CD4-positive, alpha-beta T cell treated with Interleukin-4 for 1 hour (primary cell): ENCODE measurements at places on chromosomes 4 and X.
A peak's percentile ranks its signal among the peaks of the same experiment; 100 is the strongest.

DNA sequence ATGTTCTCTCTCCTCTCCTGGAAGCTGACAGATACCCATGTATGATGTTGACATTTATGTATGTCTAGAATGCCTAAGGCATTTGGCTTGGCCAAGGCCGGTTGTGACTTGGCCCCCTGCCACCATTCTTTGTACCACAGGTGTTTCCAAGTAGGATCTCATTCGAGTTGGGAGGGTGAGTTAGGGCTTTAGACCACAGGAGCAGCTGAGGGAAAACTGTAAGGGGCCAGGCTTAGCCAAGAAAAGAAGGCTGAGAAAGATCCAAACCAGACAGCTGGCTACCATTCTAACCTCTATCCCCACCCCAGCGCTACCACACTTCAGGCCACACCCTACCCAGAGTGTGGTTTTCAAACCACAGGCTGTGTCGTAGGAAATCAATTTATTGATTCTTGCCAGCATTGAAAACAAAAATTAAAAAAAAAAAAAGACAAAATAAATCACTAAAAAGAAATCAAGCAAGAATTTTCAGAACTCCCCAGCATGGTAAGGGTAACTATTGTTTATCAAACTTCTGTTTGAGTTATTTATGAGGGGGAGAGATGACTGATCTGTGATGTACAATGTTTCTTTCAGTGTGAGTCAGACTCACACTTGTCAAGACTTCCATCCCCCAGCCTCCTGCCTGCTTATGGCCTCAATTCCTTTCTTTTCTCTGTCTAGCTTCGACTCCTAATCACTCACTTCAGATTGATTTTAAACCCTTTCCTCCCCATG, 9.9 kb downstream of the TMSB4X start:
- peak; percentile 66 for DNase-seq

DNA sequence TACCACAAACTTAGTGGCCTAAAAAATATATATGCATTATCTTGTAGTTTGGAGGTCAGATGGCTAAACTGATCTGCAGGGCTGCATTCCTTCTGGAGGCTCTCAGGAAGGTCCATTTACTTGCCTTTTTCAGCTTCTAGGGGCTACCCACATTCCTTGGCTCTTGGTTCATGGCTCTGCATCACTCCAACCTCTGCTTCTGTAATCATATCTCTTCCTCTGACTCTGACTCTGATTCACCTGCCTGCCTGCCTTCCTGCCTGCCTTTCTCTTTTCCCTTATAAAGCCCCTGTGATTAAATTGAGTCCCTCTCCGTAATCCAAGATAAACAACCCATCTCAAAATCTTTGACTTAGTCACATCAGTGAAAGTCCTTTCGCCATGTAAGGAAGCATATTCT, 25.0 kb upstream of the FRMPD4 start:
- no peak for DNase-seq

- no peak for DNase-seq
These were observed 24.8 kb downstream of the CCSER1 start for GRCh38 chr4:90152024-90152423.

- DNase-seq, result no peak
These were observed 15.3 kb upstream of the SLC10A4 start for GRCh38 chr4:48467891-48468290.

DNA sequence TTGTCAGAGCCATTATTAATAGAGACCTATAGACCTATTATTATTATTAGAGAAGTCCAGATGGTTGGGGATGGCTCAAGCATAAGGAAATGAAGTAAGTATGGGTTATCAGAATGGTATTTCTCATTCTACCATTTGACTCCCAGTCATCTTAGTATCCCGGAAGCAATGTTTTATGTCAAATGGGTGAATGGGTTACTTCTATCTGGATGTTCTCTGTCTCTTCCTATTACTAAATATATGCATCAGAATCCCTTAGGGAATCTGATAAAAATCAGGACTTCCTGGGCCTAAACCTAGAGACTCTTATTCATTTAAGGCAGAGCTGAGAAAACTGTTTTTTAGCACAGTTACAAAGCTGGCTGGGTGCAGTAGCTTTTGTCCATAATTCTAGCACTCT, 149.9 kb downstream of the SLC10A7 start:
- DNase-seq, result no peak

GRCh38 chrX:51024106-51024696, 113.7 kb downstream of the BMP15 start:
- no peak for DNase-seq

GRCh38 chrX:96314985-96315384, 369.7 kb upstream of the DIAPH2 start:
- DNase-seq, result no peak

DNA sequence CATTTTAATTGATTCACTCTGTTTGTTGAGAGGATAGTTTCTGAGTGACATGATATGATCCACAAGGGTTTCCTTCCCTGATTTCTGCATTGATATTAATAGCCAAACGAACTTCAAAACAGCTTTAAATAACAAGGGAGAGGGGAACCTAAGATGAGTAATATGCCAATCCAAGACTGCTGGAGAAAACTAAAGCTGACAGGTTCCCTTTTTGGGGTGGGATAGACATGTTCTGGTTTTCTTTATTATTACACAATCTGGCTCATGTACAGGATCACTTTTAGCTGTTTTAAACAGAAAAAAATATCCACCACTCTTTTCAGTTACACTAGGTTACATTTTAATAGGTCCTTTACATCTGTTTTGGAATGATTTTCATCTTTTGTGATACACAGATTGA, 182.2 kb downstream of the AR start:
- DNase-seq, result no peak

DNA sequence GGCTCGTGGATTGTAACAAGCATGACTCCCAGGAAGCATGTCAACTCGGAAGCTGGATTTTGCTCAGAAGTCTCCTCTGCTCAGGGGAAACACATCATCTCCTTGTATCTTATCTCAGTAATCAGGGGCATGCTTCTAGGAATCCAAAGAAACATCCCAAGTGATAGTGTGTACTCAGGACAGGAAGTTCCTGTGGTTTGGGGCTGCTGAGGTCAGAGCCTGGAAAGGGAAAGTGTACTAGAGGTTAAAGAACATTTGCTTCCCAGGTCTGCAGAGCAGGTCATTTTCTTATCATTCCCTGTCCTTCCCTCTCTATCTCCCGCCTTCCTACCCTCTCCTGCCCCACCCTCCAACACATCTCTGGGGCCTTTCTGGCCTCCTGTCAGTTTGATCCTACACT, 38.8 kb downstream of the SLC34A2 start:
- DNase-seq, result no peak

GRCh38 chrX:17656556-17656955, 80.7 kb upstream of the SCML1 start:
- no peak for DNase-seq

GRCh38 chr4:75671802-75672421, 1.3 kb downstream of the G3BP2 start:
- no peak for DNase-seq

DNA sequence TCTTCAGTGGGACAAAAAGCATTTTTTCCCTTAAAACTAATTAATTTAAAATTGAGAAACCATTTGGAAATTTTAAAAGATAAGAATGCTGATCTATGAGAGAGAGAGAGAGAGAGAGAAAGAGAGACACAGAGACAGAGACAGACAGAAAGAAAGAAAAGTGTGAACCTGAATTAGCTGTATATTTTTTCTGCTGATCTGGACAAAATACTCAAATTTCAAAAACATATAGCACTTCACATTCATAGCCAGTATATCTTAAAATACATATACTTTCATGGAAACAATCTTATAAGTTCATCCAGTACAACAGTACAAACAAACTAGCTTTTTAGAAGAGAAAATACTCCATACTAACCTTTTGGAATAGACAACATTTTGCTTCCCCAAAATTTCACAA, 18.4 kb downstream of the ENOX2 start:
- DNase-seq, result no peak

DNA sequence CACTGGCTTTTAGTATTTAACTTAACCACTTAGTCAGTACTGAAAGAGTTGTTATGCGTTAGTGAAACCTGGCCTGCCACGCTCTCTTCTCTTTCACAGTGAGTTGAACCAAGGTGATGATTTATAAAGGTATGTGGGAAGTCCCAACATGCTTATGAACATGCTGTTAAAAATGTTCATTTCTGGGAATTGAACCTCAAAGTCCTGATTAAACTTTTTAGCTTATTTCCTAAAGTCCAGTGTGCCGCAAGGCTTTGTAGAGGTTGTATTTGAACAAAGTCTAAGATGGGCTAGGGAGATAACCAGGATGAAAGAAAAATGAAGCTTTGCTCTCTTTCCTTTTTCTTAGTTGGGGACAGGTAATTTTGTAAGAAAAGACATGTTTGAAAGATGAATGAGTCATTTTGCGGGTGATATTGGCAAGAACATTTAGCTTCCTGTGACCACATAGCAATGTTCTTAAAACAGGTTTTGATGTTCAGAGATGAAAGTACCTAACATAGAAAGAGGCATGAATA, 270.3 kb downstream of the DTHD1 start:
- peak; percentile 2 for DNase-seq

DNA sequence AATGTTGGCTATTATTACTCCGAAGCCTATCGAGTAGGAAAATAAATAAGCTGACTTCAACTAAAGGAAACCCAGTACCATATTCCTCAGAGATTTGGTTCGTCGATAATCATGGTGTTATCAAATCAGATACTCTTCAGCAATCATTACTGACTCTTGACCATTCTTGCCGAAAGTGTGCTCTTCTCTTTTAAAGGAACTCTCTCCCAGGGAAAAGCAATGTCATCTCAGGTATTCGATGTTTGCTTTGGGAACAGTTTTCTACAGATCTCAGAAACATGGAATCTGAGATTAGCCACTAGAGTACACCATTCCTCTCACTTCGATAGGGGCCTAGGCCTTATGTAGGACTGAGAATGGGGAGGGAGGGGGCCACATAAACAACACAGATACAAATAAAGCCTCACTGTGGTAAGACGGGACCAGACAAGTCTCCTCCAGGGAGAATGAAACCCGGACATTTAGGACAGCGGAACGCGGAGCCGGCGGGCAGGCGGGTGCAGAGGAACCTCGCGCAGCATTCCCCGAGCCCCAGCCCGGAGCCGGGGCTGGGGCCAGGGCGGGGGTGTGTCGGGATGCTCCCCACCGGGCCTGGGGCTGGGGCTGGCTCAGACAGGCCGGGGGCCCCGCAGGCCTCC, 581 bp downstream of the DNAJB14 start:
- DNase-seq, result no peak

- no peak for DNase-seq
These were observed 54.5 kb downstream of the LDB2 start for GRCh38 chr4:16843831-16844508.

DNA sequence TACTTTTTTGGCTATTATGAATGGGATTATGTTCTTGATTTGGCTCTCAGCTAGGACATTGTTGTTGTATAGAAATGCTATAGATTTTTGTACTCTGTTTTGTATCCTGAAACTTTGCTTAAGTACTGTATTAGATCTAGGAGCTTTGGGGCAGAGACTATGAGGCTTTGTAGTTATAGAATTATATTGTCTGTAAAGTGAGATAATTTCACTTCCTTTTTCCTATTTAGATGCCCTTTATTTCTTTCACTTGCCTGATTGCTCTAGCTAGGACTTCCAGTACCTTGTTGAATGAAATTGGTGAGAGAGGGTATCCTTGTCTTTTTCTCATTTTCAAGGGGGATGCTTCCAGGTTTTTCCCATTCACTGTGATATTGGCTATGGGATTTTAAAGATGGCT, 28.1 kb downstream of the ADAM29 start:
- no peak for DNase-seq

DNA sequence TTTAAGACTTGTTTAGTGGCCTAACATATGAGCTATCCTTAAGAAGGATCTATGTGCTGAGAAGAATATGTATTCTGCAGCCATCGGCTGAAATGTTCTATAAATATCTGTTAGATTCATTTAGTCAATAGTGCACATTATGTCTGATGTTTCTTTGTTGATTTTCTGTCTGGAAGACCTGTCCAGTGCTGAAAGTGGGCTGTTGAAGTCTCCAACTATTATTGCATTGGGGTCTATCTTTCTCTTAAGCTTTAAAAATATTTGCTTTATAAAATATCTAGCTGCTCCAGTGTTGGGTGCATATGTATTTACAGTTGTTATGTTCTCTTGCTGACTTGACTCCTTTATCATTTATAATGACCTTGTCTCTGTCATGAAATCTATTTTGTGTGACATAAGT, 9.4 kb upstream of the BLTP1 start:
- no peak for DNase-seq

DNA sequence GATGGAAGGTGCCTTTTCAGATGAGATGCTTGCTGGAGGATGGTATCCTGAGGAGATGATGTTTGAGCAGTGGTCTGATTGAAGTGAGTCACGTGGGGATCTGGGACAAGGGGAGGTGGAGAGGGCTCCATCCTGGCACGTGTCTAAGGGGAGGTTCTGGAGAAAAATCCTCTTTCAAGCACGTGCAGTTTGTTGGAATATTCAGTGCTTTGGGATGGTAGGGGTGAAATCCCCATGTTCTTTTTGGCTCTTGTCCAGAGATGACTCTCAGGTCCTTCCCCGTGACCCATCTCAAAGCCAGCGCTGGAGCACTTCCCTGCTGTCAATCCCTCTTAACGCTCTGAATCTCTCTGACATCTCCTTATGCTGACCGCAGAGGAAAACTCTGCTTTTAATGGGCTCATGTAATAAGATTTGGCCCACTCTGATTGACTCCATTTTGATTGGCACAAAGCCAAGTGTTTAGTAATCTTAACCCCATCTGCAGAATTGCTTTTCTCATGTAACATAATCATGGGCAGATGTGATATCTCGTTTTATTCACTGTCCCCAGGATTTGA, 10.8 kb upstream of the KLKB1 start:
- no peak for DNase-seq

DNA sequence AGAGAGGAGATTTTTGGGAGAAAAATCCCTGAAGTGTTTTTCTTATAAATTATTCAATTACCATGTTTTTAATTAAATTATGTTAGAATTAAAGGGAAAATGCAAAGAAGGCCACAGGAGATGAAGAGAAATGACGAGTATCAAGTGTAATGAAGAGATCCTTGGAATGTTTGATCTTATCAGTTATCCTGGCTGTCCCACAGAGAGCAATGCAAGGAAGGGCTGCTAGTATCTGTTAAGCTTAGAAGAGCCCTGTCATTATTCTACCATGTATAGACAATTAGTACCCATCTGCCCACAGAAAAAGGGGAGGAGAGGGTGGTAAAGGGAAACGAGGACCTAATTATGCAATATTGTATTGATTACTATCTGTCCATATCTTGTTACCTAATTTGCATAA, 257.1 kb downstream of the BANK1 start:
- no peak for DNase-seq

GRCh38 chr4:166391501-166391900, 518.5 kb downstream of the TLL1 start:
- no peak for DNase-seq

DNA sequence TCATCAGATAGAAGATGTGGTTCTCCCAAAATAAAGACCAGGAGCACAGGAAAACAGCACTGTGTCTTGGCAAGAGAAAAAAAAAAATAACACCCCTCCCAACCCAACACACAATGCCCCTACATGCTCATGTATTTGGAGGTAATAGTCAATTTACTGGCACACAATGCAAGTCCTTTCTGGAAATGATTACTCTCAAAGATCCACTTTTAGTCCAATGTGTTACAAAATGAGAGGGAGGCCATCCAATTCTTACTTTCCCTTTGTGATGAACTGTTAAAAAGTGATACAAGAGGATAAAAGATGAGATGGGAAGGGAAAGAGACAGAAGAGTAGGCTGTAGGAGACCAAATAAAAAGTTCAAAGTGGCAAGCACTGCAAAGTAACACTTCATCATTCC, 180.3 kb upstream of the DKK2 start:
- no peak for DNase-seq

GRCh38 chr4:133865612-133866327, 335.8 kb downstream of the PABPC4L start:
- no peak for DNase-seq
